ENCODE measurements at places on chromosomes 7 and 10.

DNA sequence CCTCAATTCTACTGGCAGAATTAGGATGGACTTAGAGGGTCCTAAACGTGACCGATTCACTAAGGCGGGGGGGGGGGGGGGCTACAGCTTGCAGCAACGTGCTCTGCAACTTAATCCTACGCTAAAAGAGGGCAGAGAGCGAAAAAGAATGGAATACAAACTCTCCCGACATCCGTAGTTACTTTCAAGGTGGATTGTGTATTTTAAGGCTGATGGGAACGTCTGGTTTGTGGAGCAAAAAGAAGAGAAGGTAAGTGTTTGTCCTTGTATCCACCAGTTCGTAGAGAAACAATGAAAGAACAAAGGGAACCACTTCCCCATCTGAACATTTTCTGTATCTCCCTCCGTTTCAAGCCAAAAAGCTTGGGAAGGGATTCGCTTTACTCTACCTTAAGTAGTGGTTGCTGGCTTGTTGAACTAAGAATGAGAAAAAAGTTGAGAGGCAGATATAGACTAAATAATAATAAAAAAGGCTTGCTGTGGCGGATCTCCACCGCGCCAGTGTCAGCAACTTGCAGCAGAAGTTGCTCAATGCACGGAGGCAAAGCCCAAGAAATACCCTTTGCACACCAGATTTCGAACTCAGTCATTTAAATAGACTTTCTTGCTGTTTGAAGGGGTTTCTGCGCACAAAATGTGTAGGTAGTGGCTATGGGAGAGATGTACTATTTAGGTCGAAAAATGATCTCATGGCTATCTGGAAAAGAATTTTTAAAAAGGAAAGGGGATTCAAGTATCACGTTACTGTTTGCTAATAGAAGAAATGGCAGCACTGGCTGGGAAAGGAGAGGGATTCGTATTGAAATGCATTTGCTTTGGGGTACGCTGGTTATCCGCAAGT lies 736 bp downstream of the SKIDA1 start:
- no peak for DNase-seq

- no peak for DNase-seq
Observed at GRCh38 chr7:100079024-100079560, 2.4 kb downstream of the ZNF3 start.

DNA sequence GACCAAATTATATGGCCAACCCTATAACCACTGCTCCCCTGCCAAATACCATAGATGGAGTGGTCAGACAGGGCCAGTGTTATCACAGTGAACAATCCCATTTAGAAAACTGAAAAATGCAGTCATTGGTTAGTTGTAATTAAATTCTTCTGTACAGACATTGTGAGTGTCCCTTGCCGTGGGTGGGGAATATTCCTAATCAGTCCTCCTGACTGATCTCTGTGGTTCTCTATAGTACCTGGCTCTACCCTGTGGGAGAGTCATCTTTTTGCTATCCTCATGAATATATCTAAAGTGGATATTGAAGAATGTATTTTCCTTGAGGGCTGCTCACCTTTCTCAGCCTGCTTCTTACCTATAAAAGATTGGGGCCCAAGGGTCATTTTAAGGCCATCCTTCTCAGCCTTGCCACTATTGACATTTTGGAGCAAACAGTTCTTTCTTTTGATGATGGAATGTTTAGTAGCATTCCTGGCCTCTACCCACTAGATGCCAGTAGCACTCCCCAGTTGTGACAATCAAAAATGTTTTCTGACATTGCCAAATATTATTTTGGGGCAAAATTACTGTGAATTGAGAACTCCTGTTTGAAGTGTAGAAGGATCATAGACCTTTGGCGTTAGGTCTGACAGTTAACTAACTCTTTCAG lies 110.2 kb downstream of the MAPK8 start:
- no peak for DNase-seq

- DNase-seq, result no peak
Observed at GRCh38 chr7:122988333-122988732, 7.2 kb downstream of the TAS2R16 start.

GRCh38 chr7:127893547-127893946 lies 137.7 kb downstream of the LRRC4 start:
- no peak for DNase-seq

DNA sequence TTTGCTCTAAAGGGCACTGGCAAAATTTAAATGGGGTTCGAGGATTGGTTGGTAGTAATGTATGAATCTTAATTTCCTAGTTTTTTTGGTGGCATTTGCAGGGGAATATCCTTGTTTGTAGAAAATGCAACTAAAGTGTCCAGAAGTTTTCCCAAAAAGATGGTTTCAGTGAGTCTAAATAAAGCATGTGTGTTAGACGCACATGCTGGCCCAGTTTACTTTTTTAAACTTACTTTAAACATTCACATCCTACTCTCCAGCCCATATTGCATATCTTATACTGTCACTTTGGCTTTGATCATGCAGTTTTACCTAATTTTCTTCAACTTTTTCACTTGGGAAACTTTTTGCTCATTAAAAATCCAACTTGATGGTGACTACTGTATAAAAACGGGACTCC lies 744.0 kb upstream of the CELF2 start:
- no peak for DNase-seq

- no peak for DNase-seq
Observed at GRCh38 chr7:5554287-5554610, 130.6 kb upstream of the TNRC18 start.

DNA sequence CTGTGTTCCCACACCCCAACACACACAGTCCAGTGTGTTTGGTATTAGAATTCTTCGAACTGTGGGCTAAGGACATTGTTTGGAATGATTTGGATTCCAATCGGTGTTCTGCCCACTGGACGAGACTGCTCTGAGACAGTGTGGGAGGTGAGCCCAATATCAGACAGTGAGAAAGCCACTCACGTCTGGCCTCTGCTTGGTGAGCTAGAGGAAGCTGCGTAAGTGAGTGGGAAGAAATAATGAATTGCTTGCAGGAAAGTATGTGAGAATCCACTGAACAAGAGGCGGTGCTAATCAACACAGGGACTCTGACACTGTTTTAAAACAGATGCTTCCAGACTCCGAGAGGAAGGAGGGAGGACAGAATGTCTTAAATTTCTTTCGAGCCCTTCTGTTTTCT lies 675.0 kb upstream of the ANKRD30A start:
- no peak for DNase-seq

- no peak for DNase-seq
Observed at GRCh38 chr10:70779088-70779487, 6.1 kb downstream of the TBATA start.

DNA sequence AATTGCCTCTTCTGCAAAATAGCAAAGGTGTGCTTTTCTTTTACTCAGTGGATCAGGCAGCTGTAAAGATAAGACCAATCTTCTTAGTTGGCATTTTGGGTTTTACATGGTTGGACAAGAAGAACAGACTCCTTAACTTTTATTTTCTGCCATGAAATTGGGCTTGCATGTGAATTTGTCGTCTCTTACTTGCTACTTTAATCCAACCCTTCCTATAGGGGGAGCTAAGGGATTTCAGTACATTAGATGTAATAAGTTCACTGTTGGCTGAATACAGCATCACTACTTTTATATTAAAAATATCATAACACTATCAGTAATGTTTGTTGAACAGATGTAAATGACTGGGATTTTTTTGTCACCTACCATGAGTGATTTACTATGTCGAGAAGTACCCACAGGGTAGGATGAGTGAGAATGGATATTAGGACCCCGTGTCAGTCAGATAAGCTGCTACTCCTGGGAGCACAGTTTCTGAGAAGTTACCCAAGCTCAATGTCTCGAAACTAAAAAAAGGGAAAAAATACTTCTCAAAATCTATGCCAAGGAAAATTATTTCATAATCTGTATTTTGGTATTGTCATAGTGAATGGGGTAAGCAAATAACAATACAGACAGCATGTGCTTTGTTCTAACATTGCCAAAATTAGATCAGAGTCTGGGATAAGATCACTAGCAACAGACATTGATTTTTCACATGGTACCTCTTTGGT lies 127.4 kb upstream of the AGR3 start:
- DNase-seq, result peak; percentile 55

GRCh38 chr7:83550100-83550499 lies 98.8 kb downstream of the SEMA3E start:
- no peak for DNase-seq

DNA sequence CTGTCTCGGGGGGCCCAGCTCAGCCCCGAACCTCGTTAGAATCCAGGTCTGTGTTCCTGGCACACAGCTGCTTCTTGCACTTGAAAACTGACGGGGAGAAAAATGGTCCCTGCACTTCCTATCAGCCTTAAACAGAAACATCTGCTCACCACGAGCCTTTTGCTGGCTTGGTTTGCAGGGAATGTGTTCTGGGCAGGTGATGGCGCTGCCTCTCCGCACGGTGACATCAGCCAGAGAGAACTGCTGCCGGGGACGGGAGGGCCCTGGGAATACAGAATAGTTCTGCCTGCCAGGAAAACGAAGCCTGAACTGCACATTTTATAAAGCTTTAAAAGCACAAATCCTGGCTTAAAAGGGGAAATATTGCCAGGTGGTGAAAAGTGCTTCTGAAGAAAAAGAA lies 622.5 kb downstream of the TYW1 start:
- no peak for DNase-seq

DNA sequence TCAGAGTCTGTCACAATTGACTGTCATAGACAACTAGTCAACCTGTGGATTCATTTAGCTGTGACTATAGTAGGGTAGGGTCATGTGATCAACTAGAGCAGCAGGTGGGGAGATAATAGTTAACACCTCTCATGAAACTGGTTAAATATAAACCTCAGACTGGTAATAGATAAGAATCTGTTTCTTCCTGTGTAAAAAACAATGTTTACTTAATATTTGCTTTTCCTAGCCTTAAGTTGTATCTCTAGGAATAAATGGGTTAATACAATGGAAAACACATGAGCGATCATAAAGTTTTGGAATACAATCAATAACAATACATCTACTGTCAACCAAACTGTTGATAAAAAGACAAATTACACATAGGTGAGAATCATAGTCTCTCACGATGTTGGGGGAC lies 43.4 kb upstream of the ITGB8 start:
- DNase-seq, result no peak

DNA sequence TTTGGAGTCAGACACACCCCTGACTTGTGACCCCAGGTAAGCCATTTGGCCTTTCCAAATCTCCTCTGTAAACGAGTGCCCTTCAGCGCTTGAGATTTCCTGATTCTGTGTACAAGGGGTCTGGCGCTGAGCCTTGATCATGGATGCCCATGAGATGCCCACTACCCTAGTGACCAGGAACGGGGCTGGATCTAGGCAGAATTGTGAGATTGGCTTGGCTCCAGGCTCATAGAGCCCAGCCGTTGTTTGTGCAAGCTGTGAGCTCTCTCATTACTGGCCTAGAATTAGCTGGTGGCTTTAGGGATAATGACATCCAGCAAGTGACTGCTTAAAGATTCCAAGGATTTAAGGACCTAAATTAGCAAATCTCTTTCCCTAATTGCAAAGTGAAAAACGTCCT lies 84.9 kb downstream of the CAMK1D start:
- DNase-seq, result no peak

DNA sequence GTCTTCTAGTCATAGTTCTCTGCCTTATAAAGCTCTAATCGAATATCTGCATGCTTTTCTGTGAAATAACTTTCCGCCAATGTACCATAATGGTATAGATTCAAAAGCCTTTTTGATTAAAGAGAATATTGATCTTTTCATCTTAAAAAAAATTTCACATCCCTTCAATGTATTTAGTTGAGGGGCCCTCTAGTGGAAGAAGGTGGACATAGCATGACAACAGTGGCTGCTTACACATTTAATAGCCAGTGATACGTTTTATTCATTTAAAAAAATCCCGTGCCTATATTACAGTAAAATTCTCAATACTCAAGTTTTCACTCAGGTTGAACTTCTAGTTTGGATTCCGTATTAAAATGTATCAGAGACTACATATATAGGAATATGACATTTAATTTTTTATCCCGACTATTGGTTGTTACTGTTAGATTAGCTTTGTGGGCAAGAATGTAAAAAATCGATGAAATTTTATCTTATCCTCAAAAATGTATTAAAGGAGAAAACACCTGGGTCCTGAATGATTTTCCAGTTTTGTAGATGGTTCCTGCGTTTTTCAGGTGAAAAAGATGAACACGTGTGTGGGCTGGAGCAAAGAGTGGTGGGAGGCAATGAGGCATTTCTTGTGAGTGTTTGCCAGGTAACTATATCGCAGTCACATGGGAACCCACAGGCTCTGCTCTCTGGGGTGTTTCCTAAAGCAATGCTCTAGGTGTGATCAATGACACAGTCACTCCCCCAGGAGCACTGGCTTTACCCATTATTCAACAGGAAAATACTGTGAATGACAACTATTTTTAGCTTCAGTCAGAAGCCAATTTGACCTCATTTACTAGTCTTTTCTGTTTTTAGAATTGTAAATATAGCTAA lies 24.1 kb upstream of the PNLIP start:
- peak; percentile 46 for DNase-seq

DNA sequence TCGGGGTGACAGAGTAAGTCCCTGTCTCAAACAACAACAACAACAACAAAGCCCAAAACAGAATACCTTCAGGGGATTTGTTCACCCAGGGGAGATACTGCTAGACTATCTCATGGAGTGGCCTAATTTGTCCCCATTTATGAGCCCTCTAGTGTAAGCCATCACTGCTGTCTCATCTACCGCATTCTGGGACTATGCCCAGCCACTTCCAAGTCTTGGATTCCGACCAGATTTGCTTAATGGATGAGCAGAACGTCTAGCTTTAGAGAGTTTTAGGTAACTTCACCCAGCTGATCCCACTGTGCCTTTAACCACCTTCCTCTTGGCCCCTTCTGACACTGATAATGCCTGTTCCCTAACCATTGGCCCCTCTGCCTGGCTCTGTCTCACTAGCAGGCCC lies 47.1 kb downstream of the PAPSS2 start:
- no peak for DNase-seq

- no peak for DNase-seq
Observed at GRCh38 chr10:87723500-87723899, 63.8 kb downstream of the PAPSS2 start.

- DNase-seq, result no peak
Observed at GRCh38 chr7:141463986-141464385, 87.2 kb upstream of the AGK start.

DNA sequence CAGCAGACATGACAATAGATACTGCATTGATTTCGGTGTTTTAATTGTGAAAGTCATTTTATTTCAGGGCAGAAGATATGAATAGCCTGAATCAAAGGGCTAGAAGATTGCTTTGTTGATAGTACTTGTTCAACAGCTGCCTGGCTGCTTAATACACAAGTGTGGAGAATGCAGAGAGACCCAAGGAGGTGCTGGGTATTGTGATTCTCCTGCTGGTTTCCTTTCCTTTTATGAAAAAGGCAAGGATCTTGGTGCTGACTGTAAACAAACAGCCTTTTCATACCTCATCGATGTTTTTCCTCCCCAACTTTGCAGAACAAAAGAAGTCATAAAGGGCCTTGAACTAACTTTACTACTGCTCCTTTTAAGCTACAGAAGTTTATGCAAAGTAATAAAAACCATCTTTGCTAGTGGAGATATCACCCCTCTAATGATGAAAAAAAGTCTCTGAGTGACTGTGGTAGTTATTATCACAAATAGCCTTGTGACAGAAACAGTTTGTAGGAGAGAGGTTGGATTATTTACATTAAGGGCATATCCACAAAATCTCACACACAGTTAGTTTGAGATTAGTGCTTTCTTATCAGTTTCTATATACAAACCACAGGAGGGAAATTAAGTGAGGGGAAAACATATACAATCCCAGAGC lies 800.0 kb downstream of the LRMDA start:
- DNase-seq, result no peak

GRCh38 chr7:134359787-134360432 lies 43.2 kb upstream of the SLC35B4 start:
- no peak for DNase-seq

- no peak for DNase-seq
Observed at GRCh38 chr7:1968397-1969111, 264.2 kb downstream of the MAD1L1 start.

GRCh38 chr7:128259131-128260061 lies 18.3 kb downstream of the LEP start:
- no peak for DNase-seq

Data from activated CD4-positive, alpha-beta T cell treated with anti-CD3 and anti-CD28 coated beads, Interleukin-2, Interleukin-4, amounts not matched to agents 100 ng/mL and 50 ng/mL, durations not matched to agents 16 hours and 8 hours (primary cell).